K562 (cell line): ENCODE measurements at places on chromosomes 7 and 10. TPM values are rescaled to one million over a fixed set of nuclear protein-coding genes. Genes with fewer than 3 reads are reported as not detected.

GRCh38 chr7:24827027-24827426, 69.8 kb upstream of the GSDME start:
- DNase-seq = no peak

GRCh38 chr7:77428777-77429231, 12.7 kb upstream of the GSAP start:
- no peak for DNase-seq

- DNase-seq = no peak
These were observed 22.3 kb upstream of the NANOS1 start for GRCh38 chr10:119007211-119007574.

GRCh38 chr10:43196131-43196980, 58.1 kb downstream of the CSGALNACT2 start:
- DNase-seq = peak; percentile 6

GRCh38 chr7:81990395-81990794, 220.5 kb upstream of the HGF start:
- DNase-seq = no peak

DNA sequence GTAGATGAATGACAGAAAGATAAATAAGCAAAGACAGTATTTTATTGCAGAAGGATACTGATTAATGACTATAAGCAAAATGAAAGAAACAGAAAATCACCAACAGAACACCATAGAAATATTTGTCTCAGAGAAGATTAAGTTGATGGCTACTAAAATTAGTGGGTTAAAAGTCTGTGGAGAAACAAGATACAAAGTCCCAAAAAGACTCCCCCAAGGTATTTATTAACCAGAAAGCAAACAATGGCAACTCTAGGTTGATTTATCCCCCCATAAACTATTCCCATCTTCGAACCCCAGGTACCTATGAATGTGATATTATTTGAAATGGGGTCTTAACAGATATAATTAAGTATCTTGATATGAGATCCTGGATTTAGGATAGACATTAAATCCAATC, 1104.5 kb upstream of the PHF14 start:
- no peak for DNase-seq

- no peak for DNase-seq
These were observed 29.4 kb downstream of the DNAJB9 start for GRCh38 chr7:108598914-108599580.

- no peak for DNase-seq
These were observed 66.2 kb upstream of the C10orf90 start for GRCh38 chr10:126736727-126737126.

GRCh38 chr10:91214911-91215310, 5.6 kb upstream of the PCGF5 start:
- DNase-seq = no peak

DNA sequence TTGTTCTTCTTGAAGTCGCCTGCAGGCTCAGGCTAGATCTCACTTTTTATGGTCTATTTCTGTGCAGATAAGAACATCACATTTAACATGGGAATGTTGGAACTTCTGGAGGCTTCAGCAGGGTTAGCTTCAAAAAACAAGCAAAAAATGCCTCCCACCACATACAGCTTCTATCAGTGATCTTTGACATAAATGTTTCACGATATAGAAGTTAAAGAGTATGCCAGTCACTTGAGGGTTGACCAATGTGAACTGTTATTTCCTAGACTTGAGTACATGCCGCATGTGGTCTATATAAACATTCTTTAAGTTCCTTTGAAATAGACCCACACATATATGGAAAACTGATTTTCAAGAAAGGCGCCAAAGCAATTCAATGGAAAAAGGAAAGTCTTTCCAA, 219.2 kb upstream of the KLF14 start:
- DNase-seq = no peak

DNA sequence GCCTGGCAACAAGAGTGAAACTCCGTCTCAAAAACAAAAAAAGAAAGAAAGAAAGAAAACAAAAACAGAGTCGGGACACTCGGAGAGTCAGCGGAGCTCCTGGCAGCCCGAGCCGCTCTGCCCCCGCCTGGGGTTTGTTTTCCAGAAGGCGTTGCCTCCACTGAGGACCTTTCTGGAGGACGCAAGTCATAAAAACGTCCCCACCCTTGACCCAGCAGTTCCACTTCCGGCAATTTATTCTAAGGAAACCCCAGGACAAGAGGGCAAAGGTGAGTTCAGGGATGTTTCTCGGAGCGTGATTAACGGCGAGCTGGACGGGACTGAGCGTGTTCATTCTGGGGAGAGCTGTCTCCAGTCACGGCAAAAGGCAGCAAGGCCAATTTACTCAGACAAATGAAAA, 27.0 kb upstream of the SUN1 start:
- DNase-seq = no peak

DNA sequence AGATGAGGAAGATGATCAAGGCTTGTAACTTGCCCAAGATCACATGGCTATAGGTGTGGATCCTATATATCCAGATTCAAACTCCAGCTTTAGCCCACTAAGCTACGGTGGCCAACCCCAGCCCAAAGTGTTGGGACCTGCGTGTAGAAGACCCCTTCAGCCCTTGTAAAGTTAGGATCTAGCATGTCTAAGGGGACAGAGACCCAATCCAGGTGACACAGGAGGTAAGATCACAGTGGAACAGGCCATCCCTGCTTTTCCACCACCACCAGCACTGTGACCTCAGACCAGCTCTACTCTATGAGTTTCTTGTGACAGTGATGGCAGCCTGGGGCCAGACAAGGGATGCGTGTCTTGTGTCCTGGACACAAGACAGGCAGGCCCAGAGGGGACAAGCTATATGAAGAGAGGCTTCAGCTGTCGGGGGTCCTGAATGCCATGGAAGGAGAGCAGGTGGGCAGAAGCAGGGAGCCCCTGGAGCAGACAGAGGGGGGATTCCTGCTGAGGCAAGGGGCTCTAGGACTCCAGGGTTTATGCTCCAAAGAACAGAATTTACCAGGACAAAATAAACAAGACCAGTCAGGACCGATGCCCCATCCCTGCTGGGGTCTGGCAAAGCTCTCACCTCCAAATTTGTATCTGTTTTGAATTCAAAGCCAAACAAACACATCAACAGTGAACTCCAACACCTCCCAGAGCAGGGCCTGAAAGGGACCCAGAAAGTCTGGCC, 10.4 kb downstream of the GPRIN2 start:
- no peak for DNase-seq

- DNase-seq = no peak
These were observed 3.9 kb downstream of the DCLRE1A start for GRCh38 chr10:113849946-113850345.

DNA sequence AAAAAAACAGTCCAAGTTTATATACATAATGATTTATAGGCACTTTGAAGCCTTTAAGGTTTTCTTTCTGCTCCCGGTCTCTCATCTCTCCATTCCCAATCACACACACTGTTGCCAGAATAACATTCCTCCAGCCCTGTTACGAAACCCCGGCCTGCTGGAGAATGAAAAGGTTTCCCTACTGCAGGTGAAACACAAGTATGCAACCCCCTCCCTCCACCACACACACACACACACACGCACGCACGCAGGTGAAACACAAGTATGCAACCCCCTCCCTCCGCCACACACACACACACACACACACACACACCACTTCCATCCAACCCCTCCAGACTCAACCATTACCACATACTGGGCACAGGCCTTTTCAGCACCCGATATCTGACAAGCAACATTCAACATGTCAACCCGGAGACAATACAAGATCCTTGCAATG, 87.5 kb downstream of the PARD3 start:
- no peak for DNase-seq

DNA sequence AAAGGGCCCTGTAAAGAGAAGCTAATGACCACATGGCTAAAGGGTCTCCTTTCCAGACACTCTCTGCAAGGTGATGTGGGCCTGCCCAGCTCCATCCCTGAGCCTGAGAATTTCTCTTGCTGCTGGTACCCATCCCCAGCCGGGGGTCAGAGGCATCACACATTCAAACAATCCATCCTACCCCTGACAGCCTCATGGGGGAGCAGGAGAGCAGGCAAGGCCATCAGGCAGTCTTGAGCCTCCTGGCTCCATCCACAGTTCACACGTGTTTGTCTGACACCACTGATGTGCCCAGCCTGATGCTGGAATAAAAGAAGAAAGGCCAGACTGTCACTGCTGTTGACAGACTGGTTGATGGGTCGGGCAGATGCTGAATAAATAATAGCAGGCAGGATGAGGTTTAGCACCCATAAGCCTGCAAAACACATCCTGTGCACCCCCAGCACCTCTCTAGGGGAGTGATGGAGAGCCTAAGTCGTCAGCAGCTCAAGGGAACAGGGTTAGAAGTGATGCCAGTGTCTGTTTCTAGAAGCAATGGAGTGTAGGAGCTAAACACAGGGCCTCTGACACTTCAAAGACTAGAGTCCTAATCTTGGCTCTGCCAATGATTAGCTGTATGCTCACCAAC, 43.5 kb downstream of the TLL2 start:
- peak; percentile 23 for DNase-seq

GRCh38 chr7:131893631-131894340, 337.4 kb upstream of the PODXL start:
- DNase-seq = no peak

GRCh38 chr10:111525696-111526095, 448.9 kb downstream of the ADRA2A start:
- DNase-seq = no peak

GRCh38 chr10:57049096-57049495, 688.0 kb upstream of the ZWINT start:
- DNase-seq = no peak

GRCh38 chr10:108574233-108574632, 1349.1 kb downstream of the XPNPEP1 start:
- DNase-seq = no peak

- DNase-seq = no peak
These were observed 5.5 kb upstream of the LZTS2 start for GRCh38 chr10:100993986-100994708.

DNA sequence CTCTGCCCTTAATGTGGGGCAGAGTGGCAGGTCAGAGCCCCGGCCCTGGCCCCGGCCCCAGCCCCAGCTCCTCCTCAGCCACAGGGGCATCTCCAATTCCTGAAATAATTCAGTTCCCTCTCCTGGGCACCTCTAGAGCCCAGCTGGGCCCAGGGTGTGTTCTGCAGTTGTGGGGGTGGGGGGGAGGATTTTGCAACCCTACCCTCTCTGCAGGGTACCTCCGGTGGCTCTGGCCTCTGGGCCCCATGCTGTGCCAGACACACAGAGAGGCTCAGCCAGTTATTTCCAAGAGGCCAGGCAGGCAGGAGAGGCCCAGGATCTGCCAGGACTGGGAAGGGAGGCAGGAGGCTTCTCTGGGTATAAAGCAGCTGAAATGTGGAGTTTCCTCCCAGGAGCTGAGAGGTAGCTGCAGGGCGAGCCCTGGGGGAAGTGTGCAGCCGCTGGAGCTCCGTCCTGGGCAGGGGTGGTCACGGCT, 47.9 kb downstream of the PWWP2B start:
- DNase-seq = no peak

DNA sequence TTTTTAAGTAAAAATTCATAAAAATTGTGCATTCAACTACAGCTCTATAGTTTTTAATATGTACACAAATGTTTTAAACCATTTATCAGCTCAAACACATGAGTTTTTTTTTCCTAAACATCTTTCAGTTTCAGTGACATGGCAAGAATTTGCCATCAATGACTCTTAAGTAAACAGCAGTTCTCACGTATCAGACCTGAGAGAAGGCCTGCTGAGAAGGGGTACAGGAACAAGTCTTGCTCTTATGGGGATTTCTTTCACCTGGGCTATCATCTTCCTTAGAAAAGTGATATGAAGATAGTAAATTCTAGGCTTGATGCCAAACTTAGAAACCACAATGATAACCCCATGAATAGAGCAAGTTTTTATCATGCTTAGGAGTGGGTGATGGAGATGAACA, 467.8 kb downstream of the ARL4A start:
- DNase-seq = no peak

DNA sequence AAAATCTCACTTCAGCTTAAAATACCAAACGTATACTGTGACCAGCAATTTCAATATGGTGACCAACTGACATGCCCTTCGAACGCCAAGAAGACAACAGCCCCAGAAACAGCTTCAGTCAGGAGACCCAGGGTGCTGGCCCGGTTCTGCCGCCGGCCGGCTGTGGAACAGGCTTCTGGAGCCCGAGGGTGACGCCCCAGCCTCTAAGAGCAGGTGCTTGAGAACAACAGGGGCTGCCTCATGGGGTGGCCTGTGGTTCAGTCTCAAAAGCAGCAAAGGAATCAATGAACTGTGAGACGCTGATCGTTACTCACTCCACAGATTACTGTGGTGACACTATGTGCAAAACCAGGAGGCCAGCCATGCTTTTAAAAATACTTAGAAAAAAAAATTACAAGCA, 17.3 kb downstream of the GPER1 start:
- DNase-seq = no peak

DNA sequence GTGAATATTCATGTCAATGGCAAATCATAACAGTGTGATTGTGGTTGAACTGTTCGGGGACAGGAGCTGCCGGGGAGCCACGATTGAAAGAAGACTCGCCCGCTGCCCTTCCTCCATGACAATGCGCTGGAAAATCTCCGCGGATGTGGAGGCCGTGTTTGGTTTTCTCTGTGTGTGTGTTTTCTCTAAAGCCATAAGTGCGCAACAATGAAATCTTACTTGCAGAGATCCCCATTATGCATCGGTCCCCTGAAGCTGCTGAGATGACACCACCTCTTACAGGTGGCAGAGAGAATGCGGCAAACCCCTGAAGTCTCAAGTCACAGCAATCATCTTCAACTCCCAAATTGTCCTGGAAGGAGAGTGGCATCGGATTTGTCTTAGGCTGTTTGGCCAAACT, 442.3 kb upstream of the MKI67 start:
- DNase-seq = no peak

- peak; percentile 91 for DNase-seq
These were observed 65.8 kb upstream of the PRKAR2B start for GRCh38 chr7:106978425-106979420.

DNA sequence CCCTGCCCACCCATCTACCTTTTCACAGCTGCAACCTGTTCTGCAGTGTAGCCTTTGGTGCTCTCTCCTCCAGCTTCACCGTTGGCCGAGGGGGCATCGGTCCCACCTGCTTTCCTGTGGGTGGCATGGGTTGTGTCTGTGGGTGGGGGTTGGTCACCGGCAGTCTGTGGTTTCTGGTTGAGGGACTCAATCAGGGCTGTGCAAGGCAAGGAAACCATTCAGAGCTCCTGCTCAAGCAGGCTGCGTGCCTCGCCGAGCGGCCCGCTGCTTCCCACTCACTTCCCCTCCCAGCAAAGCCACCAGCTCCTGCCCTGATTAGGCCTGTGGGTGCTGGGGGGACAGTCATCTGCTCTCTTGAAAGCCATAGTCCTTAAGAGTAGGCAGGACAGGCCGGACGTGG, 9.8 kb downstream of the DNAJB12 start:
- DNase-seq = no peak

GRCh38 chr10:91610444-91610843, 22.4 kb downstream of the PPP1R3C start:
- DNase-seq = no peak

Gene PDE1C
- total RNA-seq = not detected in 2 replicates

Gene RARRES2
- 1.7 and 1.8 TPM in 2 replicates for total RNA-seq

Gene SPDYE8
- not detected in 2 replicates for total RNA-seq

Gene ANXA8
- not detected in 2 replicates for total RNA-seq

Gene TEX47
- not detected in 2 replicates for total RNA-seq

Gene FEZF1
- not detected in 2 replicates for total RNA-seq

Gene CACNA2D1
- 0.45 and 0.49 TPM in 2 replicates for total RNA-seq

Gene ZNF488
- 0.07 and 0.11 TPM in 2 replicates for total RNA-seq

Gene ICA1
- total RNA-seq = 17.8 and 18.5 TPM in 2 replicates

Gene SPACDR
- 0.55 and 1.2 TPM in 2 replicates for total RNA-seq

Gene LGI1
- total RNA-seq = not detected in 2 replicates

Gene CHAT
- total RNA-seq = not detected in 2 replicates

Gene MSMB
- total RNA-seq = not detected in 2 replicates
